Esophagus squamous epithelium (tissue), 5 donors: ENCODE measurements at places on chromosomes 5 and 9.

DNA sequence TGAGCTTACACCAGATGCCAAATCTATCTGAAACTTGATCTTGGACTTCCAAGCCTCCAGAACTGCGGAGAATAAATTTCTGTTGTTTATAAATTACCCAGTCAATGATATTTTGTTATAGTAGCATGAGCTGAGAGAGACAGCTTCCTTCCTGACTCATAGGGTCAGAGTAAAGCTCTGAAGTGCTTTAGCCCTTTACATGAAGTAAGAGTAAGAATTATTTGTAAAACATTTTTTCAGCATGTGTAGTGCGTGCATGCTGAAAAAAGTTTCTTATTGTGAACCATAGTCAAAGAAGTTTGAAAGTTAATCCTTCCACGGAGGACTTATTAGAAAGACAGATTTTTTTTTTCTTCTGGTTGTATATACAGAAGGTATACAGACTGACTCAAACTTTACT, 172.4 kb downstream of the DMRT2 start:
- DNase-seq = no peak

DNA sequence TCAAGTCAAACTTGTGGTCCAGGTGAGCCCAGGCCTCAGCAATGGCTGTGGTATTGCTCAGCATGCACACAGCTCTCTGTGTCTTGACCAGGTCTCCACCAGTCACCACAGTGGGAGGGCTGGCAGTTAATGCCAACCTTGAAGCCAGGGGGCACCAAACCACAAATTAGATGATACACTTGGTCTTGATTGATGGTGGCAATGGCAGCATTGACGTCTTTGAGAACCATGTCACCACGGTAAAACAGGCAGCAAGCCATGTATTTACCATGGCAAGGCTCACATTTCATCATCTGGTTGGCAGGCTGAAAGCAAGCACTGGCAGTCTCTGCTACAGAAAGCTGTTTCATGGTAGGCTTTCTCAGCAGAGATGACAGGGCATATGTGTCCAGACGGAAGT, 40.0 kb downstream of the NIM1K start:
- no peak for DNase-seq

- DNase-seq = no peak
Observed at GRCh38 chr5:52903142-52903541, 86.0 kb upstream of the ITGA2 start.

DNA sequence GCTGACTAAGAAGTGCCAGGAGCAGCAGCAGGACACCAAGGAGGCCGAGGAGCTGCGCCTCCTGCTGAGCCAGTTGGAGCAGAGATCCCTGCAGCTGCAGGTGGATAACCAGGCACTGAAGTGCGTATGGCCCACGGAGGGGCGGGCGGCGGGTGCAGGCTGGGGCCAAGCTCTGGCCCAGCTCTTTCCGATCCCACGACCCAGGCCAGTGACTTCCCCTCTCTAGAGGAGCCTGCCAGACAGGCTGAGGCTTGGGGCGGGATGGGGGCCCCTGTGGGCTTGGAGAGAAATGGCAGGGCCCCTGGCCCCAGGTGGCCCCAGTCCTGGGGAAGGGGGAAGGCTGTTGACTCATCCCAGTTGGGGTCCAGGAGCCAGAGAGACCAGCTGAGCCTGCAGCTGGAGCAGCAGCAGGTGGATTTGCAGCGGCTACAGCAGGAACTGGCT, 3.6 kb downstream of the PTRH1 start:
- no peak for DNase-seq

DNA sequence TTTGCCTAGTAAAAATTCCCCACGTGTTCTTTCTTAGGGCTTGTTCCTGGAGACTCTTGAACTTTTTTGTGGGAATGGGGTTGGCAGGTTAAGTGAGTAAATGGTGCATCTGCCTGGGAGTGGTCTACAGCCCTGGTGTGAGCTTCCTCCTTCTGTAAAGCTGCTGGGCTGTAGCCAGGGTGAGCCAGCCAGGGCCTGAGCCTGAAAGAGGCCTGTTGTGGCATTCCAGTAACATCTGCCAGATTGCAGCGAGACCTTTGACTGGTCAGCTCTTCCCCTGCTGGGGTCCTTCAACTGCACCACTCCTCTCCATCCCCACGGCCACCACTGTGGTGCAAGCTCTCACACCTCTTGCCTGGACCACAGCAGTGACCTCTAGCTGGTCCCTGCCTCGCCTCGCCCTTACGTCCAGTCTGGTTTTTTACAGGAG, 47.5 kb downstream of the SLC22A5 start:
- DNase-seq = no peak

DNA sequence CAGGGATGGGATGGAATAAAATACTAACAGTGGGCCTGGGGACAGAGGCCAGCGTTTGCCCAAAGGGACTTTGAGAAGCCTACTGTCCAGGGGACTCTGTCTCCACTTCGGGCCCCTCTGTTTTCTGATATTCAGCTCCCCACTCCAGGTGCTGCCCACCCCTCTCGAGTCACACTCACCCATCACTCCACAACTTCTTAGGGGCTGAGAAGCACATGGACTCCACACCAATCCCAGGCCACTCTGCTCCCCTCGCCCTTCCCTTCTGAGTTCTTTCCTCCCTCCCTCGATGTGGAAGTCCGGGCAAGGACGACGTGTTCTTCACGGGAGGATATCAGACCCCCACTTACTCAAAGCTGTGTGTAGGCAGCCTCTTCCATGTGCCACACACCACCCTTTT, 124.5 kb downstream of the BARX1 start:
- no peak for DNase-seq

DNA sequence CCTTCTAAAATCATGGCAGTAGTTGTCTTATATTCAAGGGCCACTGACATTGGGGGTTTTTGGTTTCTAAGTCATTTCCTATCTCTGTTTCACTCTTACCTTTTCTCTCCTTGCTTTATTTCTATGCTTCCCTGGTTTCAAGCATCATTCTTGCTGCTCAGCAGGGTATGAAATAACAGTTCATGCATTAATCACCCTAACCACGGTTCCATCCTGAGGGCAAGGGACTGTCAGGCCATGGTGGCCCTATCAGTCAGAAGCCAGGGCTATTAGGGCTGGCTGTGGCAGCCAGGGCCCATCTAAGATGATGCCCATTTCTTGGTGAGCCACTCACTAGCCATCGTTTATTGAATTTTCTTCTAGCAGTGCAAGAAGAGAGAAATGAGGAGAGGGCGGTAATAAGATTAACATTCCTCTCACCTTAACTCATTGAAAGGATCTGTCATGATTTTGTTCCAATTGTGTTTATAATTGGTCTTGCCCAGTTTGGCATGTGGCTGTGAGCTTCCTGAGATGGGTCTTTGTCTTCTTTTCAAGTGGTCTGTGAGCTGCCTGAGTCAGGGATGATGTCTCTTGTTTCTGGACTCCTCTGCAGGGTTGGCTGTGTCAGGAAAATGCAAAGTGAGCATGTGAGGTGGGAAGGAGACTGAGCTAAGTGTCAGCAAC, 45.2 kb downstream of the CYSTM1 start:
- no peak for DNase-seq

DNA sequence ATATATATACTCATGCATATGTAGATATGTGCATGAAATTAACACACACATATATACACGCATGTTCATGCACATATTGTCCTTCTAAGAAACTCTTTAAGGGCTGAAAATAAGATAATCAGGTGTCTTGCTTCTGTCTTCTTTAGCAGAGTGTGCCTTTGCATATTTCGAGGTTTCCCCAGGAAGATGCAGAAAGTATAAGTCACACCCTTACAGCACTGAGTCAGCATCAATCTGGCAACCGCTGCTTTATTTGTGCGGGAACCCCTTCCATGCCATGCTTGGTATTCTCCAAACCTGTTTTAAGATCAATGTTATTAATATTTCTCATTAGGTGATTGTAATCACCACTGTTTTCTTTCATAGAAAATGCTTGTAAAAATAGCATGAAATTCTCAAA, 557.9 kb downstream of the CAAP1 start:
- DNase-seq = no peak

DNA sequence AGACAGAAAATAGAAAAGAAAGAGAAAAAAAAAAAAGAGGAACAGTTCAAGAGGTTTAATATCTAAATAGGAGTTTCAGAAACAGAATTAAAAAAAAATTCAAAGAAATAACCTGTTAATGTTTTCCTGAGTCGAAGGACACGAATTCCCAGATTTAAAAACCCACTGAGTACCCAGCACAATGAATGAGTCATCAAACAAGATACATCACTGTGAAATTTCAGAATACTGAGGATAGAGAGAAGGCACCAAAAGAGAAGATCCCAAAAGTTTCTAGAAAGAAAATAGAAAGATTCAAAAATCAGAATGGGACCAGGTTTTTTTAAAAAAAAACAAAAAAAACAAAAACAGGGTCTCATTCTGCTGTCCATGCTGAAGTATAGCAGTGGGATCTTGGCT, 8.8 kb downstream of the CDO1 start:
- no peak for DNase-seq

- no peak for DNase-seq
Observed at GRCh38 chr5:84403773-84404172, 19.1 kb upstream of the EDIL3 start.

DNA sequence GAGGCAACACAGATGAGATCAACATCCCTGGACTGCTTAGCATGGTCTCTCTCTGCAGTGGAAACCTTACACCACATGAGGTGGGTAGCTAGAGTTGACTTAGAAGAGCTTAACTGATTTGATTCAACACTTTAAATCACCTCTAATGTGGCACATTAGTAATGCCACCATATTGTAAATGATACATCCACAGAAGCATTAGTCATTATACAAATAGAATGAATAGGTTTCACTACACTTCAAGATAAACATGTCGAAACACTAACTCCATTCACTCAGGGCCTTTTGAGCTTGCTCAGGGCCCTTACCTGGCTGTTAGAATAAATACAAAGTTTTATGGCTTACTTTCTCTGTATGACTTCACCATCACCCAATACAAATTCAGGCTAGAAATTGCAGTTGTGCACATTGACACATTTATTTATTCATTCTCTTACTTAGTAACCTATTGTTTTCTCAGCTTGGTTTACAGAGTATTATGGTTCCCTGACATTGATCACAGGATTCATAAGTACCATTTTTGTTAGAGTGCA, 9.3 kb upstream of the SMAD5 start:
- DNase-seq = no peak

GRCh38 chr9:4709380-4709779, 30.0 kb downstream of the CDC37L1 start:
- no peak for DNase-seq

DNA sequence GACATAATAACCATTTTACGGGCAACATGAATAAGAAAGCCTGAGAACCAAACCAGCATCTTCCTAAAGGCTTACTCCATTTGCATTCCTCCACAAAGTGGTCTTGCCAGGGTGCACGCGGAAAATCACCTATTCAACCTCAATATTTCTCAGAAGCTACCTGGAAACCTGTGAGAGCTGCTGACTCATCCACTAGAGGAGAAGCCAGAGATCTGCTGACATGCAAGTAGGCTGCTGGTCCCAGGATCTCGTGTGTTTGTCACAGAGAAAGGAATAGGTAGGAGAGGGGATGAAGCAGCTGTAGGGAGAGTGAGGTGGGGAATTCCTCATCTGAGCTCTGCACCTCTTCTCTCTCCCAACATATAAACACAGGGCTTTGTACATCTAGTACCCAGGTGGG, 138.1 kb downstream of the ADAMTS12 start:
- no peak for DNase-seq

DNA sequence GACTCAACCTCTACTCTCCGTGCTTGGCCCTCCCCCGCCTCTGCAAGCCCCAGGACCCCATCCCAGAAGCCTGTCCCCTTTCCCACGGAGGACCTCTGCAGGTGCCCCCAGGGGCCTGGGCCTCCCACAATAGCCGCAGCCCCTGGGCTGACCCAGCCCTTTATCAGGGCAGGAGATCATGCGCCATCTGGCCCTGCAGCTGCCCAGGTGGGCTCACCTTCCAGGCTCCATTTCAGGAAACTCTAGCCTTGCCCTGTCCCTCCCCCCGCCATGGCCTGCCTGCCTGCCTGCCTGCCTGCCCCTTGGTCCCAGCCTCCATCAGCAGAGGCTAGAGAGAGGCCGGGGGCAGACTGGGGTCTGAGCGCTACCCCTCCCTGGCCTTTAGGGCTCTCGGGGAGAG, 48.7 kb downstream of the ASS1 start:
- no peak for DNase-seq

GRCh38 chr5:136132087-136132486, 558 bp upstream of the SMAD5 start:
- DNase-seq = no peak

DNA sequence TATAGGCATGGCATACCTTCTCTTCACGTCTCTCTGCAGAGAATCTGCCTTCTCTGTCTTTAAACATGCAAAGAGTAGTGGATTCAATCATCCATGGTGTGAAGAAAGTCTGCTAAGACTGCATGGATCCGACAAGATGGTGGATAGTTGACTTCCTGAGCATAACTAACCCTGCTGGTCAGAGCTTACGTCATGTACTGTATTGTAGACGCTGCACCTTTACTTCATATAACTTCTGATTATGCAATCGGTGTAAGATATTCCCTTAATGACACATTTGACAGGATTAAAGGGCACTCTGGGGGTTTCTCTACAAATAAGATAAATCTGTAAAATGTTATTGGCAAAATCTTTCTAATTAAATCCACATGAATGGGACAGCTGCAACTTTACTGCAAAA, 240.3 kb upstream of the NREP start:
- no peak for DNase-seq

DNA sequence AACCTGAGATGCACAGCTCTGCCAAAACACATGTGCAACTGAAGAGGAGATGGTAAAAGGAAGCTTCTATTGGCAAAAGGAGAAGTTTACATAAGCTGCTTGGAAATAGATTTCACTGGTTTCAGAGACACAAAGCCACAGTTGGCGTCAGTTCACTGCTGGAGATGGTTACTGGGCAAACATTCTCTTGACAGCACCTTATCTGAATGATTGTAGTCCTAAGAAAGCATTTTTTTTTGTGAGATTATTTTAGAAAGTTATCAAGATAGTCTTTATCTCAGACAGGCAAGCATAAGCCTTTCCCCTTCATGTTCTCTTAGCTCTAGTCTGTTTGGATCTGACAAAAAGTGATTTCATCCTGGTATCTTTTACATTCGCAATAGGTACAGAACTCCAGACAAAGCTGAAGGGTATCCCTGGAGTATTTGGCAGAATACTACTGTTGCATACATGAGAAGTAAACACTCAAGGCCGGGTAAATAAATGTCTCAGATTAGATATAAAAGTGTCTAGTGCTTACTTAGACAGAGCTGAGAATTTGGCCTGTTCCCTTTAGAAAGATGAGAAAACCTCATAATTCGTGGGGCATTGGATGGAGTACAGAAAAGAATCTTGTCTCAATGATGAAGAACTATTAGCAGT, 1668.0 kb upstream of the NUDT12 start:
- no peak for DNase-seq

DNA sequence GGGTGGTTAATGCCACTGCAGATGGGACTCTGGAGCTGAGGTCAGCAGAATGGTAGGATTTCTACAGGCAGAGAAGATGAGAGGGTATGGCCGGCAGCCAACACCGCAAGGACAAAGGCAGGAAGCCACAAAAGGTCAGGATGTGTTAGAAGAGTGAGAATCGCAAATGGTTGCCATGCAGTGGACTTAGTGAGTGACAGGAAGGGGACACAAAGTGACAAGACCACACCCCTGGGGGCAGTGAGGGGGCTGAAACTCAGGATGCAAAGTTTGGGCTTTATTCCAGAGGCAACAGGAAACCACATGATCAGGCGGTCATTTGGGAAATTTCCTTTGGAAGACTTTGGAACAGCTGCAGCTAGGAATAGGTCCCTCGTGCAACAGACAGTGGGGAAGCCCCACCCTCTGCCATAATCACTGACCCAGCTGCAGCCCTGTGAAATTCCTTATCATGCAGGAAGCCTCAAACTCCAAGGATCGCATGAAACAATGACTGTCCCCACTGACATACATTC, 14.2 kb upstream of the CCDC180 start:
- no peak for DNase-seq
